Right renal cortex interstitium (tissue), 3 donors: ENCODE measurements at places on chromosomes 7 and 10. TPM values are rescaled to one million over a fixed set of nuclear protein-coding genes. Genes with fewer than 3 reads are reported as not detected.

DNA sequence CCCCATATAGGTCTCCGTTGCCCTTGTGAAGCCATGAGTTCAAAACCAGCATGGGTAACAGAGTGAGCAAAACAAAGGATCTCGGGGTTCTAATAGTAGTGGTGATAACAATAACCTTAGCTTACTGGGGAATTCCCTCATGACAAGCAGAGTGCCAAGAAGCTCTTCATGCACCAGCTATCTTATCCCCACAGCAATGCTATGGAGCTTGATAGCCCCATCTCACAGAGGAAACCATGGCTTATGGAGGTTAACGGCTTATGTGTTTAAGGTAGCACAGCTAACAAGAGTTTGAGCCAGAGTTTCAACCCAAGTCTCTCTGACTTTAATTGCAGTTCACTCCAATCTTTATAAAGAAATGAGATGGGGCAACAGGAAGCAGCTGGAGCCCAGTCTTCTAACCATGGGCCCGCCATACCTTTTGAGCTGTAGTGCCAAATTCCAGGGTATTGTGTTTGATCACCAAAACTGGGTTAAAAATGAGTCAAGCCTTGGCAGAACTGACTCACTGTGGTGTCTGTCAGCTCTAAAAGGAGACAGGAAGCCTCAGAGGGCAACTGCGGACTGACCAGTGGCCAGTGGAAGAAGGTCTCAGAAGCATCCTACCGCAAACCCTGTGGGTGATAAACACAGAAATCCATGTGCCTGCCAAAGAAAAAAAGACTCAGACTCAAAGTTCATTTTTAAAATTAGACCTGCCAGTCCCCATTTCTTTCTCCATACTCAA is 16.5 kb upstream of the PLAU start:
- DNase-seq: no peak

DNA sequence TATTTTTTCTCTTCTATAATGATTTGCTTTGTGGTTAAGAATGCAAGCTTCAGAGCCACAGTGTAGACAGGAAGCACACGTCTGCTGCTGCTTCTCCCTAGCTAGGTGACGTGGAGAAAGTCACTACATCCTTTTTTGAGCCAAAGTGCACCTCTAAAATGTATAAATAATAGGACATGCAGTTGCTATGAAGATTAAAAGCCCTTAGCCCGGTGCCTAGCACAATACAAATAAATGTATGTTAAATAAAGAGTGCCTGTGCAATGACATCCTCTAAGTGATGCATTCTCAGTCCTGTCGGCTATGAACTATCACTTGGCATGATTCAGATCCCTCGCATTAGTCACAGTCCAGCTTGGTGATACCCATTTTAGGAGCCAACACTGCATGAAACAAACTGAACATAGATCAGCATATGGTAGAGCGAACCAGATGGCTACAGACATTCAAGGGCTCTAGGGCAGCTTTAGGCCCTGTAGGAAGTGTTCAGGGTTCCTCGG is 4.8 kb upstream of the TRDMT1 start:
- DNase-seq: no peak

DNA sequence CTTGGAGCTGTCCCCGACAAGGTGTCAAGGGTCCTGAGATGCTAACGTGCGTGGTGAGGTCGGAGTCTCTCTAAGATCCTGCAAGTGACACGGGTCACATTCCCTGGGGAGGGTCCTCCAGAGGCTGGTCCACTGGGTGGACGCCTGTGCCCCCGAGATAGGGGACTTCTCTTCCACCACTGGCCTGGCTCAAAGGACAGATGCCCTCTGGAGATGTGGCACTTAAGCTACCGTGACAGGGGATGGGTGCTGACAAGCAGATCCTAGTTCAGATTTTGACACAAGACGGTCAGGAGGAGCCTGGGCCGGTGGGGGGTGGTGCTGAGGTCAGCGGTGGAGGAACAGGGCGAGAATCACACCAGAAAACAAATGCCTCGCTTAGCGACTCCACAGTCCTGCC is 178.0 kb downstream of the ADARB2 start:
- no peak for DNase-seq

The TMEM273 gene
- 2.2 TPM for polyA plus RNA-seq

DNA sequence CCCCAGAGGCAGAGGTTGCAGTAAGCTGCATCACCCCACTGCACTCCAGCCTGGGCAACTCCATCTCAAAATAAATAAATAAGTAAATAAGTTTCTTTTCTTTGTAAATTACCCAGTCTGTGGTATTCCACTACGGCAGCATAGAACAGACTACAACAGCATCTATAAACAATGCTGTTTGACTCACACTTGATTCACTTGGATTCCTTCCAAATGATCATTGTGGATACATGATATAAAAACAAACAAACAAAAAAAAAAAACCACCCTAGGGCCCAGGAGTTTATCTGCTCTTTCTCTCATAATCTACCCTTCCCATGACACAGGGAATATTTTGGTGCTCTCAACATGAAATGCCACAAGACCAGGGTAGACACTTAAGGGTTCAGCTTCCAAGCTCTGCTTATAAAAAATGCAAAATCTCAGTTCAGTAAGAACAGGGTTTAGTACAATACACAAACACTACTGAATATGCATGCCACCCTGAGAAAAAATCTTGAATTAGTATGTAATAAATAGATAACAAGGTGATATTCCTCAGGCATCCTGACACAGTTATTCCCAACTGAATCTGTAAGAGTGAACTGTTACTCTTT is 200.9 kb downstream of the FAM107B start:
- DNase-seq: no peak

DNA sequence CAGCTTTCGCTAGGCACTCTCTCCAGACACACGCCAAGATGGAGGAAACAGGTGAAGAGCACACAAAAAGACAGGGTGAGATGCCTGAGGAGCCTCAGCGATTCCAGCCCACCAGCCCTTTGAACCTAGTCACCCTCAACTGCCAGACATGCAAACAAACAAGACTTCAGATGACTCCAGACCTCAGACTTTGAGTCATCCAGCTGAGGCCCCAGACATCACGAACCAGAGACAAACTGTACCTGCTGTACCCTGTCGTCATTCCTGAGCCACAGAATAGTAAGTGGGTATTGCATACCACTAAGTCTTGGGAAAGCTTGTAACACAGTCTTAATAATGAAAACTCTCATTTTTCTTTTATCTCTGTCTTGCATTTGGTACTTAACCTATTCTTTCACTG is 126.6 kb upstream of the LSM8 start:
- no peak for DNase-seq

DNA sequence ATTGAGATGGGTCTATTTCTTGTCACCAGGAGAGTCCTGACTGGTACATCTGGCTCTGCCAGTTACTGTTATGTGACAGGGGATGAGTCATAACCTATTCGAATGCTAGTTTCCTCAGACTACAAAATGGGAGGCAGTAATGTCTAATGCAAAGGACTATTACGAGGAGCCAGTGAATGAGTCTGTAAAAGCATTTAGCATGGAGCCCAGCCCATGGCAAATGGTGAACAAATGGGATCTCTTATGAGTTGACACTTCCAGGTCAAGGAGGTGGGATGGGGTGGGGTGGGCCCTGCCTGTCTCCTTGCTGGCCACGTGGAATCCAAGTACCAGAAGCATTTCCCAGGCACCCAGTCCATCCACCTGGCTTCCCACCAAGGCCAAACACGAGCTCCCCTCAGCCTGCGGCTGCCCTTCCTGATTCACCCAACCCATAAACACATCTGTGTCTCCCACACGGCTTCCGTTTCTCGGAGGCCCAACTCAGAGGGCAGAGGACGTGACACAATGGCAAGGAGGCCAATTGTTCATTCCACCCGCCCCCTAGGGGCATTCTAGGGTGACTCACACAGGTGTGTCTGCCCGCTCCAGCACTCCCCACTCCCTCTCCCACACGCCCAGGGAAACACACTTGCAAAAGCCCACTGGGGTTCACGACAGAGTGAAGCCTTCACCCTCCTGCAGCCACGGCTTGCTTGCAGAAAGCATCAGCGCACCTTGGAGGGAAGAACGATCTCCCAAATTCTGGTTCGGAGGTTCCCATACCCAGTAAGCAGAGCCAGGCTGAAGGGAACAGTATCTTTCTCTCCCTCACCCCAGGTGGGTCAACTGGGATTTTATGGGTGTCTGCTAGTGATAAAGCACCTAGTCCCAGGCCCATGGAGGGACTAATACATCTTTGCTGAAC is 109.8 kb downstream of the SH3PXD2A start:
- no peak for DNase-seq

DNA sequence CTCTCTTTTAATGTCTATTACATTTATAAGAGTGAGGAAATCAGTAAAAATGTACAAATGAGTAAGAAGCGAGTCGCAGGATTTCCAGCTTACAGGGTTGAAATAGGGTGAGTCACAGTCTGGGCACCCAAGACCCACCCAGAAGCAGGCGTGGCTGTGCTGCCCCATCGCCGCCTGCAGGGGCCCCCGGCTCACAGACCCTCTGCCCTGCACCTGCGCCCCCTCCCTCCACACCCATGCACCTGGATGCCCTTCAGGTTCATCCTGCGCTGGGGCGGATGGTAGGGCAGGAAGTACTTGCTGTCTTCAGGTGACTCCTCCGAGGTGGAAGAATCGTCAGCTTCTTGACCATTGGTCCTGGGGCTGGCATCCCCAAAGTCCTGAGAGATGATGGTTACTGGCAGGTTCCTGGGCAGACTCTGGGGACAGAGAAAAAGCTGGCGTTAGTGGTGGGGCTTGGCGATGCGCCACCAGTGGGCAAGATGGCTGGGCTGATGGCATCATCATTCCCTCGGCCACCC is 90.2 kb upstream of the GNA12 start:
- no peak for DNase-seq

GRCh38 chr7:39271402-39271801 is 293.7 kb downstream of the POU6F2 start:
- no peak for DNase-seq

DNA sequence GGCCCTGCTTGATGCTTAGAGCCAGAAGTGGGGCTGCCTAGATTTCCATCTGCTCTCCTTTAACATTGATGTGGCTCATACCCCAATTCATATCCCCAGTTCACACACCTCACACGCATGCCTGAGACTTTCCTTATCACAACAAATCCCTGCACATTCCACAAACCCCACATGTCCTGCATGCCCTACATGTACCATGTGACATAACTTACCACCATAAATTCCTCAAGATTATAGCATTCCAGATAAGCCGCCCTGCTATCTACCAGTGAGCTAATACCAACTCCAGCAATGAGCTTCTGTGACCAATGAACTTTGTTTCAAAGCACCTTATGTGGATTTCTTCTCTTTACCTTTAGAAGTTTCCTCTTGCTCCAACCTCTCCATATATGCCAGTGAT is 104.7 kb upstream of the RAB11FIP2 start:
- no peak for DNase-seq

- no peak for DNase-seq
Measured at GRCh38 chr10:15313843-15314242, 57.2 kb downstream of the FAM171A1 start.

DNA sequence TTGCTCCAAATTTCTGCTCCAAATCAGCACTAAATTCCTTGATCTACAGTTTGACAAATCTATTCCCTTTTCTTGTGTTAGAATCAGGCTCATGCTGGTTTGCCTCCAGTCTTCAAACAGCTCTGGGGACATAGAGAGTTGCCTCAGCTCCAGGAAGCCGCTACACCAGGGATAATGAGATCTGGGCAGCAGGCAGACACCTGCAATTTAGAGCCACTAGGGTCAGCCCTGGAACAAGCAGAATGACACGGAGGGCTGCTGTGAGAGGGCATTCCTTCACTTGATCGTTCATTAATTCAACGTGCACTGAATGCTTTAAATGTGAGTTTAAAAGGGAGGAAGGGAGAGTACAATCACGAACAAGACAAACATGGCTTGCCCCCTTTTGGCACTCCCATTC is 3.7 kb upstream of the ELMO1 start:
- DNase-seq: no peak

The SPOCK2 gene
- polyA plus RNA-seq: 147 TPM

The MBL2 gene
- polyA plus RNA-seq: not detected
